ENCODE measurements at places on chromosomes 2 and 18.
A peak's percentile ranks its signal among the peaks of the same experiment; 100 is the strongest.

DNA sequence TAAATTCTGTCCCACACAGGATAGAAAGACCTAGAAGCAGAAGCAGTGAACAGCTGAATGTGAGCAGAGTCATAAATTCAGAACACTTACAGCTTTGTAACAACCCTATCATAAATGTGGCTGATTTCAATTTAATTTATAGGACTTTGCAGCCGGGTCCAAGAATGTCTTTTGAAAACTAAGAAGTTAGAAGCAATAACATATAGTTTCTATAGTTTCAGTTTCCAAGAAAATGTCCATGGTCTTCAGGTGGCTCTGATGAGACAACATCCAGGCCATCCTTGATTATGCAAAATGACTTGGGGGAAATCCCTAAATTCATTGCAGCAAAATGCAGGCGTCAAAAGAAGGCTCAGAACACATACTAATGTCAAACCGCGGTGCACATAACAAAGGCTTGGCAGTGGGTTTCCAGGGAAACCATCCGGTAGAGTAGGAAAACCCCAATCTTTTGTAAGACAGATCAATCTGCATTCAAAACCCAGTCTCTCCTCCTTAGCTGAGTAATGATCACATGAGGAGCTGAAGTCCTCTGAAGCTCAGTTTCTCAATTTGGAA is 442.2 kb upstream of the ID2 start:
- DNase-seq, result peak; percentile 18

DNA sequence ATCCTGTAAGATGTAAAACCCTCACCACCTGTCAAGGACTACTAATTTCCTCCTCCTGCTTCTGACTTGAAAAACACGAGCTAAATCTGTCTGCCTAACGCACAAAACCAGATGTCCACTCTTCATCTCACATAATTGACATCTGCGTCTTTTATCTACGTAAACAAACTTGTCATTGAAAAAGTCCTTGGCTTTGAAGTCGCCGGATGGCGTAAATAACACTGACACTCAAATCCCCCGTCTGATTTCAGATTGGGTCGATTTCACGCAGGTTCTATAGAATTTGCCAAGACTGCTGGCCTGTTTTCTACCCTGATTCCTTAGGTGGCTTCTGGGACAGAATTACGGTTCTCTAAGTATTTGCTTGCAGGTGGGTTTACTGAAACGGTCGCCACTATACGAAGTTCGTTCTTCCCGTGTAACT is 539 bp upstream of the MOB4 start:
- DNase-seq, result no peak

GRCh38 chr2:145909175-145909755 is 1389.3 kb upstream of the ZEB2 start:
- no peak for DNase-seq

- DNase-seq, result no peak
Measured at GRCh38 chr18:64956465-64956864, 794.3 kb upstream of the CDH7 start.

GRCh38 chr18:76707534-76707933 is 114.8 kb upstream of the ZNF236 start:
- DNase-seq, result no peak

GRCh38 chr2:203891474-203891873 is 23.9 kb downstream of the CTLA4 start:
- no peak for DNase-seq

DNA sequence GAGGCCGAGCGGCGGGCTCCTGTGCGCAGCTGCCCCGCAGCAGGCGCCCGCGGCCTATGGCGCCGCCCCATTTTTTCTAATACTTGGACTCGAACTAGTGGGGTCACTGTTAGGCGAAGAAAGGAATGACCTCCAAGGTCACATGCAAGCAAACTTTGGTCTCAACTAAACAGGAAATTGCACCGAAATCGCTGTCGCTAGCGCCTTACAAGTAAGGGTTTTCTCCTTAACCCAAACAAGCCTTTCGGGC is 339 bp downstream of the ACAA2 start:
- no peak for DNase-seq

DNA sequence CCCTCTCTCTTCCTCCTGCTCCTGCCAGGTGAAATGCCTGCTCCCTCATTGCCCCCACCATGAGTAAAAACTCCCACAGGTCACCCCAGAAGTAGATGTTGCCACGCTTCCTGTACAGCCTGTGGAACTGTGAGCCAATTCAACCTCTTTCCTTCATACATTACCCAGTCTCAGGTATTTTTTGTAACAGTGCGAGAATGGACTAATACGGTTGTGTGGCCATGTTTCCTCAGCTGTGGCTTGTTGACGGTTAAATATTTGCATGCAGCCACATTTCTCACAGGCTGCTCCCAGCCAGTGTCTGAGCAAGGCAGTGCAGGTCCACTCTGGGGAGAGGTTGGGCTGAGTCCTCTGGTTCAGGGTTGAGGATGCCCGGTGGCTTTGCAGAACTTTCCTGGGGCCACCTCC is 27.8 kb upstream of the COPS8 start:
- no peak for DNase-seq

DNA sequence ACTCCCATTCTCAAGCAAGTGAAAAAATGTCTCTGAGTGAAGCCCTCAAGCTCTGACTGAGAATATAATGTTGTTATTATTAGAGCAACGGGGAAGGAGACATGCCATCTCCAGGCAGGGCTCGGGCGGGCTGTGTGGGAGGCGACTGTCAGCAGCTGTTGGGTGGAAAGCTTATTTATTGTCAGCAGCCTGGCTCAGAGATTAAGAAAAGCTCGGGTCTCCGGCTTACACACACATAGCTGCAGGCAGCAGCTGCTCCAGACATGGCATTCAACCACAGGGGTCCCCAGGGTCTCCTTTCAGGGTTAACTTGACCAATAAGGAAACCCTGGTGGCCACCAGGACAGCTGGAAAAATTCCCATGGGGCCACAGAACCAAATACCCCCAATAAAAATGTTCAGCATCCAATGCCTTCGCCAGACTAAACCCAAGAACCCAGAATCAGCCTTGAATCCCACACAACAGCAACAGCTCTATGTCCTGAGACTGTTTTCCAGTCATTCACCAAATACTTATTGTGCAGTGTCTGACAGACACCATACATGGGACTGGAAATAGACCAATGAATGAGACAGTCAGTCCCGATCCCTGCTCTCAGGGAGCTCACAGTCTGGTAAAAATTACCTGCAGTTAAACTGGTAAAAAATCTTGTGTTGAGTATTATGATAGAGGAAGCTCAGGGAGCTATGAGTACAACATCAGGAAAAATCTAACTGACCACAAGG is 70.5 kb upstream of the RTN4 start:
- peak; percentile 47 for DNase-seq

DNA sequence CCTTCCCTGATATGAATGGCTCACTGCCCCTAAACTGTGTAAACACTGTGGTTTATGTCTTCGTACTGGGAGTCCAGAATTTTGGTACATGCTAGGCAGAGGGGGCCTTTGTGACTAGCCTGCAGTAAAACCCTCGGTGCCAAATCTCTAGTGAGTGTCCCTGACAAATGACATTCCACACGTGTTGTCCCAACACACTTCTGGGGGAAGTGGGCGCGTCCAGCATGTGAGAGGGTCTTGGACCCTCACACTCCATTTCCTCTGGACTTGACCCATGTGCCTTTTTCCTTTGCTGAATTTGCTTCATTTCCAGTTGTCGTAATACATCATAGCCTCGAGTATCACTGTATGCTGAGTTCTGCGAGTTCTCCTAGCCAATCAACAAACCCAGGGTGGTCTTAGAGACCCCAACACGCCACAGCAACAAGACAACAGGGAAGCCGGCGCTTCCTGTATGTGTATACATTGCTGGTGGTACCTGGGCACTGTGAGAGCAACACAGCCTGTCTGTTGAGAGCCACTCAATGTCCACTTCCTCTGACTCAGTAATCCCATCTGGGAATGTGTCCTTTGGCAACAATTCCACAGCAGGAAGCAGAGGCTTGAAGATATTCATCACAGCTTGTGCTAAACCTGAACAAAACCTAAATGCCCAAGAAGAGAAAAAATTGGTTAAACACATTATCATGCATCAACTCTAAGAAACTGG is 26.9 kb upstream of the SLC66A3 start:
- peak; percentile 64 for DNase-seq

GRCh38 chr18:59279193-59279592 is 5.9 kb upstream of the RAX start:
- DNase-seq, result no peak

GRCh38 chr2:177635696-177636095 is 243.1 kb downstream of the AGPS start:
- no peak for DNase-seq

- peak; percentile 50 for DNase-seq
Measured at GRCh38 chr2:62741954-62742722, 36.6 kb downstream of the EHBP1 start.

GRCh38 chr2:135255208-135255607 is 203.1 kb downstream of the RAB3GAP1 start:
- no peak for DNase-seq

DNA sequence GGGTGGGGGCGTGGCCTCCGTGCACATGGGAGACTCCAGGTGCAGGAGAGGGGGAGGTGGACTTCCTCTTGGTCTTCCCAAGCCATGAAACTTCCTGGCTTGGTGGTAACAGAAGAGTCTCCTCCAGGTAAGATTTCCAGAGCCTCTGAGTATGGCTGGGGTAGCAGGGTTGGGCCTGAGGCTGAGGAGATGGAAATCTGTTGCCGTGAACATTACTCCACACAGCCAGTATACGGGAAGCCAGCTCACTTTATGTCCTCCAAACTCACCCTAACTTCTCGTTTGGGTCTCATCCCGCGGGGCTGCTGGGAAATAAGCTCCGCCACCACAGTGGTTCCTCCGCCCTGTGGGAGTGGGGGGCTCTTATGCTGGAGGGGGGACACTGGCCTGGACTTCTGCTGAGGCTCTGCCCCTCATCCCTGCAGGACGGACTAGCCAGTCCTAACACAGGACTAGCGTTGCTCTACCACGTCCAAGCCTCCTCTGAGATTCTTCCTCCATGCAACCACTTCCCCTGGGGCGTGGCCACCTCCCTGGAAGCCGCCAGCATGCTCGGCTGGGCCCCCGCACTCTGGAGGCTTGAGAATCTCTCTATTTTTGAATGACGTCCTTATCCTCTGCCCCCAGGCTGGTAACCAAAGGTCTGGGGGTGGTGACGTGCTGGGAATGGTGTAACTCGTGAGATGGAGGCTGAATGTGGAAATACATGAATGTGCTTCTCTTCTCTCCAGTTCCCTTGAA is 777 bp upstream of the RAB17 start:
- DNase-seq, result no peak

GRCh38 chr2:145273840-145274239 is 753.9 kb upstream of the ZEB2 start:
- DNase-seq, result no peak

- DNase-seq, result peak; percentile 7
Measured at GRCh38 chr2:46268196-46268595, 29.0 kb upstream of the EPAS1 start.

DNA sequence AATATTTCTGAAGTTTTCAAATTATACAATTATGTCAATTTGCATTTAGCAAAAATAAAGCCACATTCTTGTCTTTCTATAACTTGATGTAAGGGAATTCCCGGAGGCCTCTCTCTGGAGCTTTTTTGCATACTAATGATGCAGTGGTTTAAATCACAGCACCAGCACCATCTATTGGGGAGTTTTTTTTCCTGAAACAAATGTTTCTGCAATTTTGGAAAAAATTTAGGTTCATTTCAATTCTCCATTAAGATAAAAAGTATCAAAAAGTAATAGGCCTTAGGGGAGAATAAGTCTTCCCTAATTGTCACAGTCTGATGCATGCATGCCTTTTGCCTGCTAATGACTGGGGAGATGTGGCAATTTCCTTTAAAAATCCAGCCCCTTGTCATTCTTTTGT is 13.5 kb downstream of the CBLN2 start:
- no peak for DNase-seq

GRCh38 chr2:172440795-172441194 is 13.4 kb downstream of the ITGA6 start:
- DNase-seq, result no peak

DNA sequence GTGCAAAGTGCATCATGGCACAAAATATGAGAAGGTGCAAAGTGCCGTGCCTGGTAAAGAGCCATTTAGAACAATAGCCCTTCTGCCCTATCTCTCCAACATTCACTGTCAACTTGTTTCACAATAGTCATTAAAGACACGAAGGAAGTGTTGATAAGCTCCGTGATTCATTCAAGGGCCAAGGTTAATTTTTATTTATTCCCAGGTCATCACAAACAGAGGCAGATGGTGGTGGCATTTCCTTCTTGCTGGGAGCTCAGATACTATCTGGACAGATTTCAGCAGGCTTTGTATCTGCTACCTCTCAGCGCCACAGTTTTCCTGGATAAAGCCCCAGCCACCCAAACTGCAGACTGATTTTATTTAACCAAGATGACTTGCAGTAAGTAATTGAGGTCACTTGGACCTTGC is 309.3 kb downstream of the ZNF521 start:
- DNase-seq, result no peak

GRCh38 chr2:57100436-57100835 is 916.6 kb downstream of the CCDC85A start:
- DNase-seq, result no peak

- no peak for DNase-seq
Measured at GRCh38 chr2:220961143-220961860, 610.8 kb downstream of the EPHA4 start.

DNA sequence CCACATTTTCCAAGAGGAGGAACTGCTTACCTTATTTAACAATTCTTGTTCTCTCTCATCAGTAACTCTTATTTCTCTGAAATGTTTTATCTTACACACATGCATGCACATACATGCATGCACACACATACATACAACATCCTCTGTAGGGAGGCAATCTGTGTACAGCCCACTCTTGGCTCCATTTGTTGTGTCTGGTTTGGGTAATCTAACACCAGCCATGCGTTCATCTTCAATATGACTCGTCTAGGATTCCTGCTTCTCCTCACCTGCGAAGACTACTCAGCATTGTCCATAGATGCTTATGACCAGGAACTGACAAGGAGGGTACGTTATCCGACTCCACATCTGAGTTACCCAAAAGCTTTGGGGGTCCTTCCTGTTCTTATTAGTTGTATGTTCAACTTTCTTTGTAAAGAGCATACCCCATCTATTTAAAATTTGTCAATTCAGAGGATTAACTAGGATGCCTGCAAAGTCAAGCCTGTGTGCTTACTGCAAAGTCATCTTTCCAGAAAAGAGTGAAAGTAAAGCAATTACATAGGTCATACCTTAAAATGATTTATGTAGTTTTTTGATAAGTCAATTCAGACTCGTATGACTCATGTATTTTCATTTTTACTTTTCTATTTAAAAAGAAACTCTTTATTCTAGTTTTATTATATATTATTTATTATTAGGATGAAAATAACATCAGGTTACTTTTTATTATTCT is 18.2 kb downstream of the LYPD6B start:
- DNase-seq, result no peak

DNA sequence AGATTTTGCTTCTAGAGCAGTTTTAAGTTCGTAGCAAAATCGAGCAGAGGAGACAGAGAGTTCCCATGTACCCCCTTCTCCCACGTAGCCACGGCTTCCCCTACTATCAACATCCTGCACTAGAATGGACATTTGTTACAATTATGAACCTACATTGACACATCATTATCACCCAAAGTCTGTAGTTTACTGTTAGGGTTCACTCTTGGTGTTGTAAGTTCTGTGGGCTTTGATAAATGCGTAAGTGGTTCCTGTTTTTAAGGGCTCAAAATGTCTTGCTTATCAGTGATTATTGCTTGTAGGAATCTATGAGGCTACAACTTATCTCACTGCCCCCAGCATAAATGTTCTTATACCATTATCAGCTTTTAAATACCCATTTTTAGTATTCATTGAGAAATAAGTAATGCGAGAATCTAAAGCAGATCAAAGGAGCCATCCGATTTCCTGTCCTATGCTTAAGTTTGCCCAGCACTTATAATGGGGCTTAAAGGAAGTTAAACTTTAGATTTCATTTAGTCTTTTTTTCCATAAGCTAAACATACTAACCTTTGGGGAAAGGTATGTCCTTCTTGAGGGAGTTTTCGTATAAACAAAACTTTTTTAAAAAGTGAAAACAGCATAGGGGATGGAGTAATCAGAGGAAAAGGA is 118.7 kb downstream of the HAUS1 start:
- no peak for DNase-seq
